ENCODE measurements at places on chromosomes 6 and 20.

GRCh38 chr6:37078814-37079213 lies 73.4 kb downstream of the FGD2 start:
- no peak overlapping the region for H3K4me3 ChIP-seq
- H3K27ac ChIP-seq: no peak overlapping the region
- no peaks in the 10 kb centered on the region for H3K36me3 ChIP-seq
- H3K4me1 ChIP-seq: peaks cover 4% of the 10 kb centered on the region
- peaks cover 5% of the 10 kb centered on the region for H3K27me3 ChIP-seq
- DNase-seq: no peak

GRCh38 chr6:25196464-25196863 lies 82.7 kb upstream of the CARMIL1 start:
- H3K4me1 ChIP-seq: no peaks in the 10 kb centered on the region
- no peak for DNase-seq
- H3K36me3 ChIP-seq: no peaks in the 10 kb centered on the region

DNA sequence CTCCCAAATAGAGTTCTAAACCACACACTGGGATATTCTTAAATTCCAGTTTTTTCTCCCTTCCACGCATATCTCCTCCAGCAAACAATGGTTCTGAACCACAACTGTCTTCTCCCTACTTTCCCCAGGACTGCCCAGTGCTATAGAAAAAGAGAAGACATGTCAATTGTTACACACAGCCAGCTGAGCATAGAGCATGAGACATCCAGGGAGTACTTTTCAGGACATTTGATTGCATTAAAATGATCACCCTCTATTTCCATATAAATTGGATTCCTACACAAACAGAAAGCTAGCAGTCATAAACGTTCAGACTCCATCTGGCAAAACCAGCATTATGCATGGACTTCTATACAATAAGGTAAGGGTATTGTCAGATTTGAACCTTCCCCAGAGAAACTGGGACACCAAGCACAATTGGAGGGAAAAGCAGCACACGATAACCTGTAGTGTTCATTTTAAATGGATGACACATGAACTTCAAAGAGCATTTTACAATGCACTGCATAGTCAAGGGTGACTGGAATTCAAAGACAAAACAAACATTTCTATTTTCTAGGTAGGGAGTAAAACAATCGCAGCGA lies 93.1 kb upstream of the HEY2 start:
- no peak overlapping the region for H3K27ac ChIP-seq
- no peaks in the 10 kb centered on the region for H3K4me1 ChIP-seq
- H3K4me3 ChIP-seq: no peak overlapping the region
- DNase-seq: no peak
- H3K27me3 ChIP-seq: peaks cover 7% of the 10 kb centered on the region

GRCh38 chr6:164095056-164095455 lies 680.5 kb downstream of the QKI start:
- DNase-seq: no peak
- no peaks in the 10 kb centered on the region for H3K36me3 ChIP-seq
- H3K4me1 ChIP-seq: no peaks in the 10 kb centered on the region
- no peak overlapping the region for H3K4me3 ChIP-seq
- no peaks in the 10 kb centered on the region for H3K27me3 ChIP-seq

DNA sequence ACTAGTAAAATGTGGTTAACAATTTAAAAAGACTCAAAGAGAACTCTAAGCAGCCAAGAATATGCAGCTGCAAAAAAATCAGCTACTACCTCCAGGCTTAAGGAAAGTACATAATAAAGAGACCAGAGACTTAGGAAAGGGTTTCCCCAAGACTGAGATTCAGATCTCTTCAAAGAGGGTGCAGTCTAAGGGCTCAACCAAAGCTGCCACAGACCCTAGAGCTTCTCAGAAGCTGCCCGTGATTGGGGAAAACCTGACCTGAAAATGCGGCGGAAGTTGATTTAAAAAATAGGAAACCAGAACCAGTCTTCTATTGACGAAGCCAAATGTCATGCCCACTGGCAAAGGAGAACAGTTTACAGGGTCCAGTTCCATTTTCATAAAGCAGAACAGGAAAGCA lies 516.8 kb upstream of the MARCKS start:
- no peaks in the 10 kb centered on the region for H3K36me3 ChIP-seq
- no peak overlapping the region for H3K4me3 ChIP-seq
- no peak for DNase-seq

- DNase-seq: no peak
- H3K27ac ChIP-seq: no peak overlapping the region
- no peaks in the 10 kb centered on the region for H3K36me3 ChIP-seq
- H3K4me3 ChIP-seq: no peak overlapping the region
- H3K4me1 ChIP-seq: no peaks in the 10 kb centered on the region
Observed at GRCh38 chr6:47084610-47085009, 42.5 kb upstream of the ADGRF1 start.

DNA sequence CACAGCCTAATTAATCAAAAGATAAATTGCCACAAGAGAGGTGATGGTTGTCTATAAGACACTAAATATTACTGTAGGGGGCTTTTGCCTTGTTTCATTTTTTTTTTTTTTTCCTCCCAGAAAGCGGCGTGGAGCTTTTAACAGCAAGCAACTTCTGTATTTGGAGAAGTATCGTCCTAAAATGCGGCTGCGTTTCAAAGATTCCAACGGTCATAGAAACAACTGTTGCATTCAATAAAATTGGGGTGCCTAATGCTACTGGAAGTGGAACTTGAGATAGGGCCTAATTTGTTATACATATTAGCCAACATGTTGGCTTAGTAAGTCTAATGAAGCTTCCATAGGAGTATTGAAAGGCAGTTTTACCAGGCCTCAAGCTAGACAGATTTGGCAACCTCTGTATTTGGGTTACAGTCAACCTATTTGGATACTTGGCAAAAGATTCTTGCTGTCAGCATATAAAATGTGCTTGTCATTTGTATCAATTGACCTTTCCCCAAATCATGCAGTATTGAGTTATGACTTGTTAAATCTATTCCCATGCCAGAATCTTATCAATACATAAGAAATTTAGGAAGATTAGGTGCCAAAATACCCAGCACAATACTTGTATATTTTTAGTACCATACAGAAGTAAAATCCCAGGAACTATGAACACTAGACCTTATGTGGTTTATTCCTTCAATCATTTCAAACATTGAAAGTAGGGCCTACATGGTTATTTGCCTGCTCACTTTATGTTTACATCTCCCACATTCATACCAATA lies 7.8 kb downstream of the LOC128125822 start:
- H3K27ac ChIP-seq: no peak overlapping the region
- no peak for DNase-seq
- no peaks in the 10 kb centered on the region for H3K27me3 ChIP-seq
- peaks cover 5% of the 10 kb centered on the region for H3K4me1 ChIP-seq

All from stimulated activated naive B cell treated with anti-CD40 and anti-IgM and Interleukin-4, amounts not matched to agents 10 μg/mL and 1 μg/mL and 100 μg/mL, for 72 hours (primary cell).